Femur (tissue), 1 donor: ENCODE measurements at places on chromosomes 5 and 9.

- DNase-seq: peak; percentile 54
Observed at GRCh38 chr5:170623576-170624181, 119.9 kb downstream of the KCNIP1 start.

- DNase-seq: no peak
Observed at GRCh38 chr9:112783551-112783954, 33.0 kb downstream of the SNX30 start.

DNA sequence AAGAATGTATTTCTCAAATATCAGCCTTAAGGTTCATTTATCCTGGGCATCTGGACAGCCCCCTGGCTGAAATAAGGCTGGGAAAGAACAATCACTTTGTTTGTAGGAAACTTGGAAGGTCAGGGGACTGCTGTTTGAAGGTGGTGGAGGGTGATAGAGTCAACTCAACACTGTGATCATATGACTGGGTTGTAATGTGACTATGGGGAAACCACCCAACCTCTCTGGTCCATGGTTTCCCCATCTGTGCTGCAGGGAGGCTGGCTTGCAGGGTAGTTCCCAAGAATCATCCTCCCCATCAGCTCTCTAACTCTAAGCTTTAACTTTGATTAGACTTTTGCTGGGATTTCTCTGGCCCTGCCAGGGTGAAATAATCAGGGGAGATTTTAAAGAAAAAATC lies 10.0 kb downstream of the INSYN2B start:
- DNase-seq: no peak

- DNase-seq: no peak
Observed at GRCh38 chr5:59813761-59814536, 79.6 kb downstream of the PDE4D start.

GRCh38 chr9:33388110-33388994 lies 14.0 kb downstream of the AQP7 start:
- DNase-seq: no peak

GRCh38 chr5:96144289-96144688 lies 182.6 kb upstream of the ELL2 start:
- no peak for DNase-seq

DNA sequence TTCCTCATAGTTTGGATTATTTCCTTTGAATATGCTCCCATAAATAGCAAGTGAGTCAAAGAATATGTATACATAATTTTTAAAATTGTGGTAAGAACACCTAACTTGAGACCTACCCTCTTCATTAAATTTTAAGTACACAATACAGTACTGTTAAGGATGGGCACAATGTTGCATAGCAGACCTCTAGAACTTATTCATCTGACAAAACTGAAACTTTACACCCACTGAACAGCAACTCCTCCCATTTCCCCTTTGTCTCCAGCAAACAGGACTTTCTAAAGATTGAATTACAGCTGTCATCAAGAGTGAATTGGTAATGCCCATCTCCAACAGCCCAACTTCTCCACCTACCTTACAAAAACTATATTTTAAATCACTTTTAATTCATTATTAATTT lies 388.9 kb downstream of the HTR1A start:
- no peak for DNase-seq

GRCh38 chr5:138336952-138337684 lies 948 bp upstream of the FAM53C start:
- no peak for DNase-seq

DNA sequence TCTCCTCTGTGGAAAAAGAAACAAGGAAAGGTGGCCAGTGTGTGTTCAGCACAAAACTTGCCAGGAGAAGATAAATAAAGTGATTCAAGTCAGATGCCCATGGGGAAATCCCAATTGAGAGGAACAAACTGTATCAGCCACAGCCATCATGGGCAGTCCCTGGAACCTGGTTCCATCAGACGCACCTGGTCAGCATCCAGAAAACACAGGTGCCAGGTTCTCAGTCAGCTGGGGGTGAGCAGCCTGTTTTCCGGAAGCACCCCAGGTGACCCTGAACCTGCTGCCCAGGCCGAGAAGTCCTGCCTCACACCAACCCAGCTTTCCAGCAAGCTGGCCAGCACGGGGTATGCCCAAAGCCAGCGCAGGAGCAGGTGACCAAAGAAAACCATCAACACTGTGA lies 30.5 kb downstream of the PTCH1 start:
- DNase-seq: no peak

- no peak for DNase-seq
Observed at GRCh38 chr9:85704744-85705143, 37.0 kb downstream of the AGTPBP1 start.

DNA sequence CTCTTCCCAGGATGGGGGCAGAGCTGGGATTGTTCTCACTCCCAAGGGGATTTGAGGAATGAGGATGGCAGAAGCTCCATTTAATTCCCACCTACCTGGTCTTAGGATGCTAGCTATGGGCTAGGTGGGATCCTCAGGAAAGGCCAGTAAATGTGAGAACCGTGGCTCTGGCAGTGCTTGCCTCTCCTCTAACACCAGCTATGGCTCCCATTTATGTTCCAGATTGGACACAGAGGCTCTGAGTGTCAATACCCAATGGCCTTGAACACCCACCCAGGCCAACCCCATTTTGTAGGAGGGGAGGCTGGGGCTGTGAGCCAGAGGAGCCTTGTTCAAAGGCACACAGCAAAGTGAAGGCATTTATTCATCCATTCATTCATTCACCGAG lies 10.2 kb upstream of the DAB2IP start:
- DNase-seq: no peak

DNA sequence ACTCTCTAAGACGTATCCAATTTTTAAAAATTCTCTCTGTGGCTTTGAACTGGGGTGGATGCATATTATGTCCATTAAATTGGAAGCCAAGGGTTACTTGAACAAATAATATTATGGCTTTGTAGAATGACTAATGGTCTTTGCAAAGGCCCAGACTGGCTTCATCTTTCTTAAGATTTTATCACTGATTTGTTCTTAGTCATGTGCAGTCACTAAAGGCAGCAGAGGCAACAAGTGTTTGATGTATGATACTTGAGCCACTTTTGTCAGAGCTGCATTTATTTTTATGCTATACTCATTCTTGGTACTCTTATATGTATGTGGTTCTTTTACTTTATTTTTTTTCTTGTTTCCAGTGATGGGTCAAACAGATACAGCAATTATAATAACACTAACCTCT lies 152.2 kb downstream of the NR2F1-AS1 start:
- DNase-seq: no peak

DNA sequence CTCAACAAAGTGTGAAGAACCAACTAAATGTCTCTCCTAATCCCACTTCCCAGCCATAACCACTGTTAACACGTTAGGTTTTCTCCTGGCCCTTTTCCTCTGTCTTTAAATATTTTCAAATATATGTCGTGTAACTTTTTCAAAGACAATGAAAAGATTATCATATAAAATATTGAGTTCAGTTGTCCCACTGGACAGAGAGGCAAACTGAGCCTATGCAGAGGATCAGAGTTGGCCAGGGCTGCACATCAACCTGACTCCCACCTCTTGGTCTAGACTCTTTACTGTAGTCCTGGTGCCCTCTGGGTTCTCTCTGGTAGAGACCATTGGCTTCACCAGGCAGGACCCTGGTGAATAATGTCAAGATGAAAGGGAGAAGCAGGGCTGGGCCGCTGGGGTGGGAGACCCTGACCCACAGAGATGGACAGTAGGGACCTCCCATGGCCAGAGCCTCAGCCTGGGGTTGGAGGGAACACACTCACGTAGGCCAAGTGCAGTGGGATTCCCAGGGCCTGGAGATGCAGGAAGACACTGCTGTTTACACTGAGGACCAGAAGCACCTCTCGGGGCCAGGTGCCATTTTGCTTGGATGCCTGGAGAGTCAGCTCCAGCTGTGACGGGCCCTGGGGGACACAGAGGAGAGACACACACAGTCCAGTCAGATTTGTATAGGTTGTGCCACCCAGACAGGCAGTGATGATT lies 25.1 kb downstream of the ENG start:
- peak; percentile 13 for DNase-seq

GRCh38 chr5:77292026-77292757 lies 81.7 kb downstream of the PDE8B start:
- no peak for DNase-seq

GRCh38 chr5:131541071-131541470 lies 94.0 kb downstream of the RAPGEF6 start:
- DNase-seq: no peak

- DNase-seq: peak; percentile 18
Observed at GRCh38 chr9:134053401-134053871, 14.4 kb downstream of the BRD3 start.

- DNase-seq: no peak
Observed at GRCh38 chr5:172422255-172422654, 32.1 kb downstream of the SH3PXD2B start.

DNA sequence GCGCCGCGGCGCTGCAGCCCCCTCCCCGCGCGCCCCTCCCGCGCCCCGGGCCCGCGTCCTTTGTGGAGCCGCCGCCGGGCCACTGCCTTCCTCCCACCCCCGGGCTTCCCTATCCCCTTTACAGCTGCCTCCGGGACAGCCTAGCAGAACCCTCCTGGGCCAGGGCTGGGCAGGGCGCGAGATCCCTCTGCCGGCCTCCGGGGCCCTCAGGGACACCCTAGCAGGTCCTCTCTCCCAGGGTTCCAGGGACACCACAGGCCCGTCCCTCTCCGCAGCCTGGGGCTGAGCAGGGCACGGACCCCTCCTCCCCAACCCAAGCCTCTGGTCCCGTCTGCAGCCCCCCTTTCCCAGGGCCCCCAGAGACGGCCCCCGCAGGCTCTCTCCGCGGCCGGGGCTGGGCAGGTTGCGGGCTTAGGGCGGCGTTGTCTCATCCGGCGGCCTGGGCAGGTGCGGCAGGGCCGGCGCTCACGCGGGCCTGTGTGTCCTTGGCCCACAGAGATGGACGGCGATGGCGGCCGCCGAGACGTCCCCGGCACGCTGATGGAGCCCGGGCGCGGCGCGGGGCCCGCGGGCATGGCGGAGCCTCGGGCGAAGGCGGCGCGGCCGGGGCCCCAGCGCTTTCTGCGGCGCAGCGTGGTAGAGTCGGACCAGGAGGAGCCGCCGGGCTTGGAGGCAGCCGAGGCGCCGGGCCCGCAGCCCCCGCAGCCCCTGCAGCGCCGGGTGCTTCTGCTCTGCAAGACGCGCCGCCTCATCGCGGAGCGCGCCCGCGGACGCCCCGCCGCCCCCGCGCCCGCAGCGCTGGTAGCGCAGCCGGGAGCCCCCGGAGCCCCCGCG lies 710 bp downstream of the WNK2 start:
- no peak for DNase-seq

DNA sequence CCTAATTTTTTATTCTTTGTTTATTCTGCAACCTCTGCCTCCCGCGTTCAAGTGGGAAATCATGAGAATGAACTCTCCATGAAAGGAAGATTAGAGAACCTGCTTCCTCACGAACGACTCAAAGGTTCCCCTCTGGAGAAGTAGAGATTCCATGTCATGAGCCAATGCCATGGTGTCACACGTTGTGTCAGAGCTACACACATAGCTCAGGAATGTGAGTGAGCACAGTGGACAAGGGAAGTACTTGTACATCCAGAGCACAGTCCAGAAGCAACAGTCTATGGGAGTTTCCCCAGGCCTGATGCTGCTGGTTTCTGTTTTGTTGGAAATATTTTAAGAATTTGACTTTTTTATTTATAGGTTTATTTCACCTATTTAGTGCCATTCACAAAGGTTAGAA lies 26.8 kb upstream of the PPP2CA start:
- no peak for DNase-seq

DNA sequence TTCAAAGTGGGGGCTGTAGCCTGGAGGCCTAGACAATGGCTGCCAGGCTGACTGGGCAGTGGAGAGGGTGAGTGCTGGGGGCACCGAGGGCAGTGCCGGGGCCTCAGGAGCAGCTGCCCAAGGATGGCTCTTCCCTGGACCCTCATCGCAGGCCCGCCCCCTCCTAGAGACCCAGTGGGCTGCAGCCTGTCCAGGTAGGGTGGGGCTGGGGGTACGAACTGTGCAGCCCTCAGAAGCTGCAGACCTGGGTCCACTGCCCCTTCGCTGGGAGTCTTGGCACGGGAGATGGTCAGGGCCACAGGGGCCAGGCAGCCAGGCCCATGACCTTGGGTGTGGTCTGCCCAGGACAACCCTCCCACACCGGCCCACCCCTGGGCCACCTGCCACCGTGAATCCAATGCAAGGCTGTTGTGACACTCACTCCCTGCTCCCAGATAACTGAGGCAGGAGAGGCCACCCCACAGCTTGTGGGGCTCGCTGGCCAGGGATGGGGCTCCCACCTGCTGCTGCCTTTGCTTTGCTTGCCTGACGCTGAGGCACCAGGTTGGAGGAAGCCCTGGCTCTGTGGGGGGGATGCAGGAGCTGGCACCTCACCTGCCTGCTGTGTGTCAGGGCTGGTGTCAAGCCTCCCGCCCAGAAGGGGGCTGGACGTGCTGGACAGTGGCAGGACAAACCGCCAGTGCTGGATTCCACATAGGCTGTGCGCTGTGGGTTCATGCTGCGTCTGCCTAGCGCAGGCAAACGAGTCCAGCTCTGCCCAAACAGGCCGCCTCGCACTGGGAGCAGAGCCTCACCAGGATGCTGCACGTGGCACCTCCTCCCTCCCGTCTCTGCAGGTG lies 23.1 kb upstream of the SLC9A3 start:
- no peak for DNase-seq

DNA sequence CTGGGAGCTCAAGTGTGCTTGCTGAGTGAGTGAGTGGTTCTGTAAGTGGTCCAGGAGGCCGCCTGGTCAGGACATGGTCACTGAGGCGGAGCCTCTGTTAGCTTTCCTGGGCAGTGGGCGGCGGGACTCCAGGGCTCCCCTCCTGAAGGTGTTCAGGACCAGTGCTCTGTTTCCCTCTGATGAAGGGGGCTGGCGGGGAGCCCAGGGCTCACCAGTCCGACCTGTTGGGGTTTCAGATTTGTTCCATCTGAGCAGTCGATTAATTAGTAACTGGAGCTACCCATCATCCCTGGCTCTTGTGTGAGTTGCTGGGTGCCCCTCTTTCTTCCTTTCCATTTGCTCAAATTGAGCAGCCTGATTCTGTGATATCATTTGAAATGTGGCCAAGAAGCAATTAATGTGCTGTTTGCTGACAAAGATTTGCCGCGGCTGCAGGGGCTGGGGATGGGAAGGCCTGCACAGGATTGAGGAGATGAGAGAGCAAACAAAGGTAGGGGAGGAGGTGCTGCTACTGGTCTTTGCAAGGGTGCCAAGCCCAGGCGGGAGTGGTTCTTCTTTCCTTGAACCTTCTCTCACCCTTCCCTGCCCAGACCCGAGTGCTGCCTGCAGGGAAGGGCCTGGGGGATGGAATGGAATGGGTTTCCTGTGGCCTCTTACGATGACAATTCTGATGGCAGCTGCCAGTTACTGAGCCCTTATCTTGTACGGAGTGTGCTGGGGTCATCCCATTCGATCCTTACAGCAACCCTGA lies 92.8 kb upstream of the PITX1 start:
- DNase-seq: no peak

DNA sequence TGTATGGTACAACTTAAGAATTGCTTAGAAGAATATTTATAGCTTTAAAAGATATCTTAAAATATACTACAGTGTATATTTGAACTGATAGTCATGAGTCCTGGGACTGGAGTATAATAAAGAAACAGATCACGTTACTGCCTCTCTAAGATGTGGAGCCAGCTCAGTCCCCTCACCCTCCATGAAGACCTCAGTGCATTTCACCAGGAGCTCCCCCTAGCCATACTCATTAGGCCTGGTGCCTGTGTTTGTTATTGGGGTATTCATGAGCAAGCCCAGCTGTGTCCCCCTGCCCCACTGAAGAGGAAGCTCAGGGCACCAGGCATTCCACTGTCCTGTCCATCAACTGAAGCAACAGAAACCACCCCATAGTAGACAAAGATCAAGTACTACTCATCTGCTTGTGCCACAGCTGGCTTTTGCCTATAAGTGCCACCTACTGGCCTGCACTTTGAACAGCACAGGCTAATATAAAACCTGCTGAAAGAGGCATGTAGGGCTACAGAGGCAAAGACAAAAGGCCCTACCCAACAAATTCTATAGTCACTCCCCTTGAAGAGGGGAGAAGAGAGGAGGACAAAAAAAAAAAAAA lies 850.2 kb upstream of the NUDT12 start:
- DNase-seq: no peak

- DNase-seq: peak; percentile 60
Observed at GRCh38 chr9:68981789-68982188, 32.1 kb downstream of the PRKACG start.
